ENCODE measurements at places on chromosomes 5 and 9. TPM values are rescaled to one million over a fixed set of nuclear protein-coding genes. Genes with fewer than 3 reads are reported as not detected.

Gene NSA2
- total RNA-seq, result 127 TPM

Gene PCDHB16
- 0.05 TPM for total RNA-seq

Gene SLC34A3
- 0.07 TPM for total RNA-seq

Gene LCN12
- 1.9 TPM for total RNA-seq

Gene ZDHHC11B
- 1.2 TPM for total RNA-seq

Gene TLE1
- total RNA-seq, result 87.1 TPM

Gene IFNA17
- total RNA-seq, result not detected

Gene GPR151
- total RNA-seq, result not detected

Gene TBCA
- total RNA-seq, result 288 TPM

Gene ROPN1L
- 2.1 TPM for total RNA-seq

Gene CCDC180
- total RNA-seq, result 0.25 TPM

Gene DMRTA1
- 1.1 TPM for total RNA-seq
